ENCODE measurements at places on chromosomes 3 and 15. TPM values are rescaled to one million over a fixed set of nuclear protein-coding genes. Genes with fewer than 3 reads are reported as not detected.

- H3K4me1 ChIP-seq = no peaks in the 10 kb centered on the region
- H3K36me3 ChIP-seq = no peaks in the 10 kb centered on the region
- no peak overlapping the region for H3K27ac ChIP-seq
- DNase-seq = no peak
- no peak overlapping the region for H3K4me3 ChIP-seq
- H3K27me3 ChIP-seq = no peaks in the 10 kb centered on the region
These were observed 116.3 kb downstream of the RPL22L1 start for GRCh38 chr3:170753421-170754310.

- H3K27ac ChIP-seq = peak overlapping the region; percentile 7
- peaks cover 39% of the 10 kb centered on the region for H3K4me1 ChIP-seq
- no peaks in the 10 kb centered on the region for H3K36me3 ChIP-seq
These were observed 37.6 kb downstream of the FAM3D start for GRCh38 chr3:58628823-58629562.

DNA sequence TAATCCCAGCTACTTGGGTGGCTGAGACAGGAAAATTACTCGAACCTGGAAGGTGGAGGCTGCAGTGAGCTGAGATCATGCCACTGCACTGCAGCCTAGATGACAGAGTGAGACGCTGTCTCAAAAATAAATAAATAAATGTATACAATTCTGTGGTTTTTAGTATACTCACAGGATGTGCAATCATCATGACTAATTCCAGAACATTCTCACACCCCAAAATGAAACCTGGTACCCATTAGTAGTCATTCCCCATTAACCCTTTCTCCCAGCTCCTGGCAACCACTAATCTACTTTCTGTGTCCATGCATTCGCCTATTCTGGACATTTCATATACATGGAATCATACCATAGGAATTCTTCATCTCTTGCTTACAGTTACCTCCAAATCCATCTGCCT, 44.5 kb downstream of the LRRFIP2 start:
- no peak overlapping the region for H3K27ac ChIP-seq
- no peaks in the 10 kb centered on the region for H3K36me3 ChIP-seq
- peaks cover 5% of the 10 kb centered on the region for H3K4me1 ChIP-seq
- no peak for DNase-seq
- H3K27me3 ChIP-seq = no peaks in the 10 kb centered on the region

DNA sequence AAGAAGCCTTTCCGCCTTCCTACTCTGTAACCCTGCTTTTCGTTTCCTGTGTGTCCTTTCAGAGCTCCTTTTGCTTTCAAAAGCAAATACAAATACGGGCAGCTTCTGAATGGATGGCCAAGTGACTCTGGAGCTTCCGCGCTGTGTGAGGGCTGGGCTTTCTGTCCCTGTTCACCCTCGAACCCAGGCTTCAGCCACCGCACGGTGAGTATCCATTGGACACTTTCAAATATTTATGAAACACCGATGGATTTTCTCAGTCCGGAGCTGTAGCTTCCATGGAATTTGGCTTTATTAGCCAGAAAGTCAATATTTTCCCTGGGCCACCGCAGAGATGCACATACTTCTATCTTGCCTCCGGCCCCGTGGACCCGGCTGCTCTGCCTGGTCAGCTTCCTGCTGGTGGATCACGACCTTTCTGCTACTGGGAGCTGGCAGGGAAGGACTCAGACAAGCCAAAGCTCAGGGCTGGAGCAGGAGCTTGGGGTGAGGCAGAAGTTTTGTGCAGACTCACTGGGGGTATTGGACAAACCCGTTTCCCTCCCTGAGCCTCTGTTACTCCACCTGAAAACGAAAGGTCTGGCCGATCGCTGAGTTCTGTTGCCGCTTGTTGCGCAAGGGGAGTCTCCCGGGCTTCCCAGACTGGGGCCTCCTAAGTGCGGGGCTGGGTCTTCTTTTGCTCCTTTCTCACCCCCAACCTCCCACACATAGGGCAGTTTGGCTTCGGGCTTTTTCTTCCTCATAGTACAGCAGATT, 63.6 kb downstream of the LINGO1 start:
- H3K36me3 ChIP-seq = no peaks in the 10 kb centered on the region
- no peak overlapping the region for H3K27ac ChIP-seq
- H3K4me1 ChIP-seq = peaks cover 9% of the 10 kb centered on the region
- H3K4me3 ChIP-seq = peak overlapping the region; percentile 13
- DNase-seq = no peak

- no peak overlapping the region for H3K4me3 ChIP-seq
- DNase-seq = no peak
- peaks cover 9% of the 10 kb centered on the region for H3K4me1 ChIP-seq
- H3K36me3 ChIP-seq = peaks cover 14% of the 10 kb centered on the region
- no peak overlapping the region for H3K27ac ChIP-seq
These were observed 177.8 kb downstream of the CBLB start for GRCh38 chr3:105691053-105691452.

The CORO2B gene
- total RNA-seq = 0.22 TPM

The DAZL gene
- total RNA-seq = not detected

GRCh38 chr15:41854443-41854842, 15.8 kb downstream of the PLA2G4B start:
- no peaks in the 10 kb centered on the region for H3K36me3 ChIP-seq
- no peak overlapping the region for H3K4me3 ChIP-seq
- peaks cover 2% of the 10 kb centered on the region for H3K4me1 ChIP-seq
- no peaks in the 10 kb centered on the region for H3K27me3 ChIP-seq

DNA sequence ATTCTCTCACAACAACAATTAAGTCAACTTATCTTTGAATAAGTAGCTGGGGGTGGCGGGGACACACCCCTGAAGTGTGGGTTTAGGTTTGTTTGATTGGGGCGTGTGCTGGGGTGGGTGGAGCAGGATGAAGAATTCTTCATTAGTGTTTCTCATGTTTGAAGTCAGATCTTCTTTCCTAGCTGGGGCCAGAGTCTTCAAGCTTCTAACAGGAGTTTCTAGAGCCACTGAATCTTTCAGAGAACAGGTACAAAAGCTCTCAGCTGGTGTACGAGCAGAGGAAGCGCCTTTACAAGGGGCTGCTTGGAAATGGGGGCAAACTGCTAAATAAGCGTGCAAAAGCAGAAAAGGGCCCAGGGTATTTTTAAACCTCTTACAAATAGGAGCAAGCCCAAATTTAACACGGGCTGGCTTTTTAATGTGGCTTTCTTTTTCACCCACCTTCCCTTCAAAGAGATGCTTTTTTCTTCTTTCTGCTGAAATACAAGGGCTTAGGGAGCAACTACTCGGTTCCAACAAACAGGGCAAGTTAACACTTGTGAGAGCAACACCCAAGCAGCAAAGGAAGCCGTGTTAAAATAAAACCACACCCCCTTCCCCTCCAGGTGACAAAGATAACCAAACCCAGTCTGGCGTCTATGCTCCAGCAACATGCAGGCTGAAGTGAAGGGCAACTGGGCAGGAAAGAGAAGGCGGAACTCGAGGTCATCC, 86.9 kb upstream of the RASGRP1 start:
- DNase-seq = no peak
- no peaks in the 10 kb centered on the region for H3K27me3 ChIP-seq
- H3K27ac ChIP-seq = peak overlapping the region; percentile 86
- H3K4me3 ChIP-seq = peak overlapping the region; percentile 18
- no peaks in the 10 kb centered on the region for H3K36me3 ChIP-seq
- H3K4me1 ChIP-seq = peaks cover 62% of the 10 kb centered on the region

DNA sequence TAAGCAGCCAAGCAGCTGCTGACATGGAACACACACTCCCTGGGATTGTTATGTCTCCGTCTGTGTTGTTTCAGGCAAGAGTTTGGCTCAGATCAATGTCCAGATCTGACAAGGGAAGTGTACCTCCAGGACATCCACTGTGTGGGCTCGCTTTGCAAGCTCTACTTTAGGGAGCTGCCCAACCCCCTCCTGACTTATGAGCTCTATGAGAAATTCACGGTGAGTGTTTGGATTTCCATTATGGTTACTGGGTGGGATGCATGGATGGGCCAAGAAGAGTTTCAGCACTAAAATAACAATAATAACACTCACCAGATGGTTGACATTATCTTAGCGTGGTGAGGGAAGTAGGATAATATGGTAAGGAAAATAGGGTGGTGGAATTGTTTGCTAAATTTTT, 74.1 kb downstream of the ARHGAP31 start:
- no peaks in the 10 kb centered on the region for H3K4me1 ChIP-seq
- H3K4me3 ChIP-seq = no peak overlapping the region
- H3K27me3 ChIP-seq = no peaks in the 10 kb centered on the region
- no peak overlapping the region for H3K27ac ChIP-seq

DNA sequence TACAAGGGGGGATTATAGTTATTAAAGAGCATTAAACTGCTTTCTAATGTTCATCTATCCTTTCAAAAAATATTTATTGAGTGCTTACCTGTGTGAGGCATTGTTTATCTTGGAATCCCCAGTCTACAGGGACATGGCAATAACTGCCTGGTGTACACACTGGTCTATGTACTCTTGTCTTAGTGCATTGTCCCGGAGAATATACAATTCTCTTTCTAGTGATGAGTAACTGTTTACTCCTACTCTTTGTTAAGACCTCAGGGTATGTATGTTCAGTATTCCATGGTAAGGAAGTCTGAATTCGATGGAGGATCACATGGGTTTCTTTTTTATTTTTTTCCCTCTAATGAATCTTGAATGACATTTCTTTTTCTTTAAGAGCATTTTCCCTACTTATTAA, 772.4 kb upstream of the NR2F2 start:
- peaks cover 5% of the 10 kb centered on the region for H3K4me1 ChIP-seq
- no peak for DNase-seq
- H3K36me3 ChIP-seq = no peaks in the 10 kb centered on the region
- H3K27ac ChIP-seq = no peak overlapping the region

DNA sequence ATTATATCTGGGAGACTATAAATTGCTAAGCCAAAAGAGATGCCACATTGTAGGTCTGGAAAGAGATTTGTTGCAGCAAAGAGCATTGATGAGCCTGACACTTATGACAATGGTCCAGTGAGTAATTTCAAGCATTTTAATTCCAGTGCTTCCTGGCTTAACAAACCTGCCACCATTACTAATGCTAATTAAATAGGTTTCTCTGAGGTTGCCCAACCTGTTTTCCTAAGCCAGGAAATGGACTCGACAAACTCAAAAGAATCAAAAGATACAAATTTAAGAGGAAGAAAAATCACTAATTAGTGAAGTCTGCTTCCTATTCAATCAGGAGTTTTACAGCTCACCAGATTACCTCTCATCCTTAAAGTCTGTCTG, 36.7 kb upstream of the CTDSPL start:
- H3K4me3 ChIP-seq = no peak overlapping the region
- DNase-seq = no peak
- peaks cover 16% of the 10 kb centered on the region for H3K36me3 ChIP-seq

The EPHB1 gene
- 0.44 TPM for total RNA-seq

GRCh38 chr3:17065315-17065714, 180.6 kb downstream of the PLCL2 start:
- H3K4me3 ChIP-seq = no peak overlapping the region
- no peak for DNase-seq
- no peak overlapping the region for H3K27ac ChIP-seq
- H3K27me3 ChIP-seq = no peaks in the 10 kb centered on the region

- DNase-seq = no peak
These were observed 359 bp downstream of the ARIH1 start for GRCh38 chr15:72474466-72474911.

- DNase-seq = no peak
- no peak overlapping the region for H3K4me3 ChIP-seq
- H3K36me3 ChIP-seq = no peaks in the 10 kb centered on the region
- no peak overlapping the region for H3K27ac ChIP-seq
- H3K27me3 ChIP-seq = no peaks in the 10 kb centered on the region
These were observed 88.3 kb upstream of the UBE3A start for GRCh38 chr15:25527118-25527517.

The LMOD3 gene
- not detected for total RNA-seq

- H3K4me1 ChIP-seq = peaks cover 12% of the 10 kb centered on the region
- no peak for DNase-seq
- H3K27me3 ChIP-seq = no peaks in the 10 kb centered on the region
- H3K36me3 ChIP-seq = no peaks in the 10 kb centered on the region
- H3K4me3 ChIP-seq = no peak overlapping the region
These were observed 57.0 kb upstream of the ZNF148 start for GRCh38 chr3:125431912-125432790.

Measured in esophagus squamous epithelium (tissue), 5 donors.